Activated T-cell treated with anti-CD3 and anti-CD28 coated beads, Interleukin-2, amount 50 U/mL, for 24 hours (primary cell): ENCODE measurements at places on chromosomes 2 and 18.

DNA sequence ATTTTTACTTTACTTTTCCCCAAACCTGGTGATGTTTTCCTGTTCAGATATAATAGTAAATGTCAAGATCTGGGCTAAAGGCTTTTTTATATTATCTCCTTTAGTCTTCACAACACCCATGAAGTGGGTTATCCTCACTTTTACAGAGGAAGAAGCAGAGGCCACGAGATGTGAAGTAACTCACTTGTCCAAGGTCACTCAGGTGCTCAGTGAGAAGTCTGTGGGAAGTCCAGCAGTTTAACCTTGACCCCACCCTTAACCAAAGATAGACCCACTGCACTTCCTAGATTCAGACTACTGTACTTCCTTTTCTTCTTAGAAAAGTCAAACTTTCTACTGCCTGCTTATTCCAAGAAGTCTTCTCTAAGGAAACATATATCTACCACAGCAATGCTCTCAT is 56.3 kb upstream of the STAT1 start:
- DNase-seq, result no peak

GRCh38 chr2:176138526-176138922 is 9.0 kb downstream of the HOXD8 start:
- no peak for DNase-seq

- DNase-seq, result no peak
These were observed 118.3 kb downstream of the CAPN13 start for GRCh38 chr2:30688956-30689401.

DNA sequence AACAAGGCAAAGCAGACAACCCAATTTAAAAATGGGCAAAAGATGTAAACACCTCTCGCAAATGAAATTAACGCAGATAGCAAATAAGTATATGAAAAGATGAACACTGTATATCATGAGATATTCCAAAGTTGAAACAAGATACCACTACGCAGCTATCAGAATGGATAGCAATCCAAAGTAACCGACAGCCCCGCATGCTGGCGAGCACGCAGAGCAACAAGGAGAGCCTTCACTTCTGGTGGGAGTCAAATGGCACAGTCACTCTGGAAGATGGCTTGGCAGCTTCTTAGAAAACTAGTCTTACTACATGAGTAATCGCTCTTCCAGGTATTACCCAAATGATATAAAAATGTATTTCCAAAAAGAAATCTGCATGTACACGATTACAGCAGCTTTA is 1.4 kb downstream of the NDUFA10 start:
- DNase-seq, result no peak

- peak; percentile 23 for DNase-seq
These were observed 24.0 kb upstream of the GPC1 start for GRCh38 chr2:240411261-240412160.

- no peak for DNase-seq
These were observed 225.1 kb downstream of the TMEM182 start for GRCh38 chr2:102986826-102987490.

GRCh38 chr2:173008786-173009185 is 66.9 kb upstream of the MAP3K20 start:
- no peak for DNase-seq

GRCh38 chr2:175687465-175687864 is 314.6 kb downstream of the LNPK start:
- DNase-seq, result no peak

DNA sequence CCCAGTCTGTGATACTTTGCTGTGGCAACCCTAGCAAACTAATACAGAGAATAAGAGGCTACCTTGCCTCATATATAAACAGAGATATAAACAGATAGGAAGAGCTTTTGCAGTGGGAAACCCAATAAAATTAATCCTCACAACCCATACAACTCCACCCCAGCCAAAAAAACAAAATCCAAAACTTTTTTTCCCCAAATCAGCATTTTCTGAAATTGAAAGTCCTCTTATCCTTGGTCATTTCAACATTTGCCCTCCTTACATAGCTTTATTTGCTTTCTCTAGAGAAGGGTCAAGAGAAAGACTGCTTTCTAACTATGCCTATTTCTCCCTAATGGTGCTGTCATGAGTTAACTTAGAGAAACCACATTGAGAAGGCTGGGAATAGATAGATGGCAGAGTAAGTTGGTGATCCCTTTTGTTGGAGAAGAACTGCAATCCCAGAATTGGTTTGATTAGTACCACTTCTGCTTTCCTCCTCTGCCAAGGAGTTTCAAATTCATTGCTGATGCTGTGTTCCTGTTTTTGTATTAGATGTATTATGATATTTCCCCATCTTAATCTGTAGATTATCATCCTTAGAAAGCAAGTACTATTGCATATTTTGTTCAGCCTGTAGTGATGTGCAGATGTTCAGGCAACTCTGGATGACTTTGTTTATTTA is 76.5 kb upstream of the B3GNT2 start:
- DNase-seq, result no peak

- DNase-seq, result no peak
These were observed 3.7 kb upstream of the SPR start for GRCh38 chr2:72883356-72883962.
